Putamen (tissue), 1 donor: ENCODE measurements at places on chromosomes 5 and 9.
A peak's percentile ranks its signal among the peaks of the same experiment; 100 is the strongest.

- DNase-seq = no peak
Measured at GRCh38 chr5:115097236-115097635, 72.5 kb downstream of the TRIM36 start.

GRCh38 chr5:6718161-6718681, 5.0 kb downstream of the TENT4A start:
- DNase-seq = no peak

DNA sequence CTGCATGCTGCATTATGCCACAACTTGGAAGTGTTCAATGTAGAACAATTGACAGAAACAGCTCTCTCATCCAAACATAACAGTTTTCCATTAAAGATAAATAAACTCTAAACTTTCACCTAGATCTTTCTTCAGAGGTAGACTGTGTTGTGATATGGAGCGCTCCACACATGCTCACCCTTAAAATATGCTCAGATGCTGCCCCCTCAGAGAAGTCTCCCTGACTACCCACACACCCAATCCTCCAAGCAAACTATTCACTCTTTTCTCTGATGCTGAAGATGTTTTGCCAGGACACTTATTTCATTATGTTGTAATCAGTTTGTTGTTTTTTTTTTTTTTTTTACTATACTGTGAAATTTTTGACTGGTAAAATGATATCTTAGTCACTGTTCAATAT, 206.6 kb upstream of the RASA1 start:
- no peak for DNase-seq

DNA sequence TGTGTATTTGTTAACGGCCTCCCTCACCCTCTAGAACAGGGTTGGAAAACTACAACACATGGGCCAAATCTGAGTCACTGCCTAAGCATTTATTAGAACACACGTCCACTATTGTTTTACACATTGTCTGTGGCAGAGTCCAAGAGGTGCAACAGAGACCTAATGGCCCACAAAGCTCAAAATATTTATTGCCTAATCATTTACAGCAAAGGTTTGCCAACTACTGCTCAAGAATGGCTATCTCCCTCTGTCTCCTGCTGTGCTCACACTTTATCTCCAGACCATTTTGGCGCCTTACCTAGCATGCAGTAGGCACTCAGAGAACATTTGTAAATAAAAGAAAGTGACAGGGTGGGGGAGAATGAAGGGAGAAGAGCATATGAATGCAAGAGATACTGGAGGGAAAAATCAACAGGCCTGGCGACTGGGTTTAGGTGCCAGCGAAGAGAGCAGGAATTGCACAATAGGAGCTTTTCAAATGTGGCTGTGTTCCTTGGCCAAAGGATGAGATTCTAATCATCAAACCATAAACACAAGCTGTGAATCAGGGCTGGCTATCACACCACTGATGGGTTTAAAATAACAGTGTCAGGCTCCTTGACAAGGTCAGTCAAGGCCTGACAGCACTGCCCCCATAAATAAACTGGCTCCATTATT, 80.3 kb downstream of the EPB41L4A start:
- DNase-seq = no peak

DNA sequence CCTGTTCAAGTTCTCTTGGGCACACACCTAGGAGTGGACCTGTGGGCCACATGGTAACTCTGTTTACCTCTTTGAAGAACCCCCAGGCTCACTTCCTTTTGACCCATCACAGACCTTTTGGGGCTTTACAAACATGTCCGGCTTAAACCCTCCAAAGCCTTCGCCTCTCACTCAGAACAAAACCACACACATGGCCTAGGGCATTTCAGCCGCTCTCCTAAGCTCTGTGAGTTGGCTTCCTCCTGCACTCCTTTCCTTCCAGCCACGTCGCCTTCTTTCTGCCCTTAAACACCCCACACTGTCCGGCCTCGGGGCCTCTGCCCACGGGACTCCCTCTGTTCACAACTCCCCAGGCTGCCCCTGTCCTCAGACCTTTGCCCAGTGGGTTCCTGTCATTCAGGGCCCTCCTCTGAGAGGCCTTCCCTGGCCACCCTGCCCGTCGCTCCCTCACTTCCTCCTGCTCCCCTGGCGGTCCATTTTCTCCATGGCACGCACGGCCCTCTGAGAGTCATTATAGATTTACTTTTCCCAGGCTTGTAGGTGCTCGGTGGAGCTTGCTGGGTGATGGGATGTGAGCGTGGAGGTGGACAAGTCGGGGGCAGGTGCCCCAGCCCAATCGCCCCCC, 1.9 kb downstream of the DOK3 start:
- DNase-seq = no peak

DNA sequence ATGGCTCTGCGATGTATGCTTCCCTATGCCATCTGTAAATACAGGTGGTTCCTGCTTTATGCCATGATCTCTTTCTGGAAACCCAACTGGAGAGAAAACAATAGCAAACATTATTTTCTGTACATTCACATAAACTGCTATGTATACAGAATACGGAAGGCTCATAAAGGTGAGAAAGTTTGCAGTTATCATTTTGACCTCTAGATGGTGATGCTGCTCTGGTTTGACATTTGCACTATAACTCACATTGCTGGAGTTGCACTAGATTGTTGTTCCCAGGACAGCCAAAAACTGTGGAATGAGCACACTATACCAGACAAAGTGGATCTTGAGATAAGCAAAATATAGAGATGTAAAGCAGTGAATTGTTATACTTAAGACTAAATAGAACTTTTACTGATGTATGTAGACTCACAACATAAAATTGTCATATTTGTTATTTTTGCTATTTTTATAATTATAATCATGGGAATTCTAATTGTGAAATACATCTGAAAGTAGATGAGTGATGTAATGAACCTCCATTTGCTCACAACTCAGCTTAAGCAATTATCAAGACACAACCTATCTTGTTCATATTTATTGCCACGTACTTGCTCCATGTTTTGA, 246.5 kb downstream of the PTPRD start:
- DNase-seq = peak; percentile 36

DNA sequence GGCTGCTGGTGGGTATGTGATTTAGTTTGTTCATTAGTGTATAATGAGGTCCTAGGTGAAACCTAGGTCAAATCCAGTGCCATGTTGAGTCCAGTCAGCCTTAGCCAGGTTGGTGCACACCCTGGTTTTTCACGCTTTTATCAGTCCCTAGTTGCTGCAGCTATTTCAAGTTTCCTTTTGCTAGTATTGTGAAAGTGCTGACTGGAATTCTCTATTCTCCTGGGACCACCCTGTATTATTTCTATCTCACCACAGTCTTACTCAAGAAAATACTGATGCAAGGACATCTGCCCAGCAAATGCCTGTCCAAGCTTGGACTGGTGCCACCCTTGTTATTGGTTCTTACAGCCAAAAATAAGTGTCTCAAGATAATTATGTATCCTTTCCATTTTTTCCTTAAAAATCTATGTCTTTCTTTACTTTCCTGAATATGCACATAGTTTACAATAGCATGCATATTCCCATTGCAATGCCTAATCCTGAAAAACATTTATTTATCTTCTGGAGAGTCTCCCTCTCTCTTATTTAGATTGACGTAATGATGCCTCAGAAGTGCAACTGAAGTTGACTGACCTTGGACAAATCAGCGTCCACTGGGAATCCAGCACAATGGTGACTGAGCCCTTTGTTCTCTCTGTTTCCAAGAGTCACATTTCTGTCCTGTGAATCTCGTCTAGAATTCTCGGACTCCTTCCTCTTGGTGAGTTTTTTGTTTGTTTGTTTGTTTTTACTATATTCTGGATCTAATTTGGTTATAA, 1075.0 kb downstream of the CDH9 start:
- DNase-seq = peak; percentile 46

- no peak for DNase-seq
Measured at GRCh38 chr9:96027251-96028131, 152.0 kb downstream of the ERCC6L2 start.

DNA sequence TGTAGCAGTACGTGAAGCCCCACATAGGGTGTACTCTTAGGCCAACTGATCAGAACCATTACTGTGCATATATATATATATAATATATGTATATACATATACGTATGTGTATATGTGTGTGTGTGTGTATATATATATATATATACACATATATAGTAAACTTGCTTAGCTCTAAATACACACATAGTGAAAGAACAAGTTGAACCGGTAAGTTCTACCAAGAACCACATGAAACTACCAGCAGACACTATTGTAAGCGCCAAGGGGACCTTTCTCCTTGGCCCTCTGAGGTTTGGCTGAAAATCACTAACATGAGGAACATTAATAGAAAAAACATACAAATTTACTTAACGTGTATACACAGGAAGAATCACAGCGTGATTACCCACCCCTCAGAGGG, 1.8 kb upstream of the TARS1 start:
- DNase-seq = no peak
